LoVo (cell line): ENCODE measurements at places on chromosomes 7 and 10.

- DNase-seq = peak; percentile 59
Measured at GRCh38 chr7:51316666-51317581, at the start of gene COBL. COBL (minus strand) TSS chr7:51316809; CDS start chr7:51316633, 176 bp downstream.

DNA sequence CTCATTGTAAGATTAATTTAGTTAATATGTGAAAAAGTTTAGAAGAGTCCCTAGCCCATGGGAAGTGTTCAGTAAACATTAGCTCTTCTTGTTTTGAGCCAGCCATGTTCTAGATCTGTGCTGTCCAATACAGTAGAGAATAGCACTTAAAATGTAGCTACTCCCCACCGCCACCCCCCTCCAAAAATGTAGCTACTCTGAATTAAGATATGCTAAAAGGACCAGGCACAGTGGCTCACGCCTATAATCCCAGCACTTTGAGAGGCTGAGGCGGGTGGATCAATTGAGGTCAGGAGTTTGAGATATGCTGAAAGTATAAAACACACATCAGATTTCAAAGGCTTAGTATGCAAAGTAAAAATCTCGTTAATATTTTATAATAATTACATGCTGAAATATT, 47.3 kb upstream of the MXI1 start:
- no peak for DNase-seq

DNA sequence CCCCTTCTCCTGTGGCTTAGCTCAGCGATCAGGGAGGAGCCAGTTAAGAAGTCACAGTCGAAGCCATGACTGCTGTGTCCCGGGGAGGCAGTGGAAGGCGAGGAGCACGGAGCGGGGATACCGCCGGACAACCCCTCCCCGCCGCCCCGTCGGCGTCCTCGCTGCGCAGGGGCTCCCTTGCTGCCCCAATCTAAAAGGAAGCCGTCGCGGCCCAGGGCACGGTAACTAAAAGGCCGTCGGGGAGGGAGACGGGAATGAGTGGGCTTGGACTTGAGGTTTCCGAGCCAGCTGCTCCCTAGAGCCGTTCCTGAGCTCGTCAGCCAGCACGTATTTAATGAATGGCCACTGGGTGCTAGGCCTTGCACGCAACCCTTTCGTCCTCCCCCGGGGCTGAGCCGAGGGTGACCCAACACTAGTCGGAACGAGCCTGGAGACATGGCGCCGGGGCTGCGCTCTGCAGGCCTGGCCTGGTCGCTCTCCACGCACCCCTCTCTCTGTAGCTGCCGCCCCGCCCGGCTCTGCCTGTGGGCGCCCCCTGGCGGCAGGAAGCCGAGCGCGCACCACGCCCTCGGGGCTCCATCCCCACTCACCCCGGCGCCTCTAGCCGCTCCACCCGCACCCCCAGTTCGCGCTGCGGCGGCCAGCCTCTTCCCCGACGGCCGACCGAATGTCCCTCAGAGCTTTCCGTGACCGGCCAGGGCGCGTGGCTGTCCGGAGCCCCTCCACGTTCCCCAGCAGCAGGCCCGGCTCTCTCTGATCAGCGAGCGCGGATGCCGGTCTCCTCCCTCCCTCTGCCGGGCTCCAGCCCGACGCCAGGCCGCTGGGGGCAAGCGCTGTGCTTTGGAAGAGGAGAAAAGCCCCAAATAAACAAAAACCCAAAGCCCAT, 29.3 kb upstream of the KCNK18 start:
- DNase-seq = peak; percentile 65

GRCh38 chr10:113241599-113242360, 291.7 kb downstream of the TCF7L2 start:
- no peak for DNase-seq

- no peak for DNase-seq
Measured at GRCh38 chr7:100093925-100094486, 5.2 kb downstream of the COPS6 start.

DNA sequence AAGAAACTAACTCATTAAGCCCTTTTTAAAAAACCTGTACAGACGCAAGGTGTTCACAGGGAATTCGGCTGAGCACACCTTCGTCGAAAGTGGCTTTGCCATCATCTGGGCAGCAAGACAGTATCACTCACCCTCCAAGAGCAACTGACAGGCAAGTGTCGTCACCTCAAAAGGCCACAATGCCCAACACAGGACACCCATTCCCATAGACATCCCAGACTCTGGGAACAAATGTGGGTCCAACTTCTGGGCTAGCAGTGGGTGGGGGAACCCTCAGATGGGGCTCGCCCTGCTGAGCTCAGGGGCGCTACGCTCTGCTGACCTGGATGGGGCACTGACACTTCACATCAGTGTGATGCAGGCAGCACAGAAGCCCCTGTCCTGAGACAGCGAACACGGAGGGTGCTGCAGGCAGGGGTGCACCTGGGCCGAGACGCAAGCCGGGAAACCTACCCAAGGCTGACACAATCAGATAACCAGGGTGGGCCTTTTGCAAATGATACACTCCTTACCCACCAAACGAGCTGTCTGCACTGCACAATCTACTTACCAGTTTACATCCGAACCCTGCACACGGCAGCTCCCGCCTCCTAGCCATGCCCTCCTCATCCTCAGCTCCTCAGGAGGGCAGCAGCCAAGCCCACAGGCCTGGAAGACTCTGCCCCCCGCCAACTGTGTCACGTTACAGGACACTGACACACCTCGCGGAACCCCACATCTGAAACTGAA, 1.7 kb downstream of the DIP2C start:
- DNase-seq = no peak

DNA sequence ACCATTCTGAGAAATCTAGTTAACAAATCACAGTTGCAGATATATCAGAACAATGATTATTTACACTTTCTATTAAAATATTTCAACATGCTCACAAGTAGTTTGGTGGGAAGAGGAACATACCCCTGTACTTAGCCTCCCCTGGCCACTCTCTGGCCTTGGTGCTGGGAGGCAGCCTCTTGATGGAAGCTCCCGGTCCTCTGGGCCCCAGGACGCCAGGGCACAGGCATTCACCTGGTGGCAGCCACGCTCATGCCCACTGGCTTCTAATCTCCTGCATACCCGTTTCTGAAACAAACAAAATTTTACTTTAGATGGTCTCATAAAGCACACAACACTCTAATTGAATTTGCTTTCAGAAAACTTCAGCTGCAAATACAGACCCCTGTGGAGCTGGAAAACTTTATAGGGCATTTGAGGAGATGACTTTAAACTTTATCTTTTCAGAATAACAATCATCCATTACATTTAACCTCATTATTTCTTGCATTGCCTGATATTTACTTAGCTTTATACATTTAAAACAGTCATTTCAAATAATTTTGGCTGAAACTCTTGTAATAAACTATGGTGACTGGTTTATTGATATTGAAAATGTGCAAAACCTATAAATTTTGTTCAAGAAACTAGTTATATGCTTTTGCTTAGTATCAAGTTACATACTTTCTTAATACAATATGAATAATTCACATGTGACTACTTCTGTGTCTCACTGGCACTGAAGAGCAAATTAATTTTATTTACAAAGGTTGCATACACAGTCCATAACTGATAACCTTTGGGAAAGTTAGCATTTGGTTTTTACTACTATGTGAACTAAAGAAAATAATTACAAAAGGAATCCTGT, 30.8 kb downstream of the C10orf143 start:
- no peak for DNase-seq

DNA sequence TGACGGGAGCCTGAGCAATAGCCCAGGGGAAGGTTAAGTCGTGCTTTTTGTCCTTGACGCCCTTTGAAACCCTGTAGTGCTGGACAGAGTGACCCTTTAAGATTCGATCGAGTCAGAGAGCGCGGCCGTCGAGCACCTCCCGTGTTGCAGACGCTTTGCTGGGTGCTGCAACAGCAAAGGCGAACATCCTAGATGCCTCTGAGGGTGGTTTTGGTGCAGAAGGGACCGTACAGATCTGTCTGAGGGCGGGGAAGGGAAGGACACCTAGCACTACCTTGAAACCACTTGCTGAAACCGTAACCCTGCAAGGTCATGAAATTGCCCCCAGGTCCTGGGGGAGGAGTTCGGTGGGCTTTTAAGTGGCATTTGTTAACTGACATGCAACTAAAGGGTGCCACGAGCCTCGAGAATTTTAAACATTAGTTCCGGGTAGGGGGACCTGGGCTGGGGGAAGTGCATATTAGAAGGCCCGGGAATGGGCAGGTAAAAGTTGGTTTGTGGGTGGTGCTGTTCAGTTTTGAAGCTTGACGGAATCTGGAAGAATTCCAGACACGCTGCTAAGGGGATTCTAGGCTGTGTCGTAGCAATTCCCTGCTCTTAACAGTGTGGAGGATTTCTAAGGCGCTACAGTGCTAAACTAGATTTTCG, 786 bp downstream of the ATP5F1C start:
- DNase-seq = peak; percentile 14

DNA sequence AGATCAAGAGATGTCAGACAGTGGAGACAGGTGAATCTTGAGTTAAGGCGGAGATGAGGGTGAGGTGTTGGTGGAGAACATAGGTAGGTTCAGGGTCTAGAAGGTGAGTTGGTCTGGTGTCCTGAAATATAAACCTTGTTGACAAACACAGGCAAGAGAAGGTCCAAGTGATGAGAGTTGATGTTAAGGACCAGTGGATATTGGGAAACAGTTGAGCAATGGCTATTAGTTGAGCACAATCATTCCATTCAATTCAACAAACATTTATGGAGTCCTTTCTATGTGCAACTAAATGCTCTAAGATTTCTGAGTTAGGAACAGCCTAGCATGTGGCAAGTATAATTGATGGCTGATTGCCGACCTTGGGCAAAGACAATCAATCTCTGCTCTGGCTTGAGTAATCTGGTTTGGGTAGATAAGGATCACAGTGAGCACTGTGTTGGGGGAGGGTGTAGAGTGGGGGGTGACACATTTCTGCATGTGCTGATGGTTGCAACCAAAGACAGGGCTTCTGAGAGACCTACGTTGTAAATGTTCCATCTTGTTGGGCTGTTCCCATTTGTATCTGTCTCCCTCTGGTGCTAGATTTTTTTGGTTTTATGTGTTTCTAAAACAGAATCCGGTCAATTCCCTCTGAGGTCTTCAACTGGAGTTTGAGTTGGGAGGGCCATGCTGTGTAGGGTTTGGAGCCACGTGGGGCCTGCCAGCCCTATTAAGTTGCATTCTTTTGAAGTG, 201.1 kb downstream of the BAMBI start:
- no peak for DNase-seq

DNA sequence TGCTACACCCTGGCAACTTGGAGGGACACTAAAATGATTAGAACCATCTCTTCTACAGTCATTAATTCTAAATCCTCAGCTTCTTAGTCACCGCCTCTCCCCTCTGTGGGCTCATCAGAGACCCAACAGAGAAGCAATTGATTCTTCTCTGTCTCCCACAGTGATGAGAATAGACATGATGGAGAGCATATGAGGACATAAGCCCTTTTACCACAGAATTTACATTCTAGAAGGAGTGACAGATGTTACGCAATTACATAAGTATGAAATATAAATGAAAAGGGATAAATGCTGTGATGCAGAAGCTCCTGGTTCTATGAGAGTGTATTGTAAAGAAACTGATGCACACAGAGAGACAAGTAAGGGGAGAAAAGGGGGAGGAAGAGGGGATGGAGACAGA, 18.1 kb upstream of the ABCB5 start:
- DNase-seq = no peak
